MCF 10A (cell line): ENCODE measurements at places on chromosomes 2 and 18. TPM values are rescaled to one million over a fixed set of nuclear protein-coding genes. Genes with fewer than 3 reads are reported as not detected.

Gene STK25
- 102 and 117 TPM in 2 replicates for total RNA-seq

Gene CAVIN2
- total RNA-seq: 14.7 and 16.4 TPM in 2 replicates

DNA sequence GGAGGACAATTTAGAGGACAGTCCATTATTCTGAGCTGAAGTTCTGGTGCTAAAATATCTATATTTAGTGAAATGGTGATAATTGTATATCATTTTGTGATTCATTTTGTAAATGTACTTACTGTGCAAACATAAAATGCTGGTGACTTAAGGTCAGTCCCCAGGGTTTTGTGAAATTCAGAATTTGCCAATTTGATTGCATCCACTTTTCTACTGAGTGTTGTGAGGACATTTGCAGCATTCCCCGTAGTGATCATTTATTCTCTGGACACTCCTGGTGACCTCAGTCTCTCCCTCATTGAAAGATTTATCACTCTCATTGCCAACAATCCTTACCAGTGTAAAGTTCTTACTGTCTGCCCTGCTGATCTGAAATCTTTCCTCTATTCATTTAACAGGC is 98.2 kb downstream of the SOCS6 start:
- H3K4me3 ChIP-seq: no peak overlapping the region
- no peak overlapping the region for H3K27ac ChIP-seq
- H3K4me1 ChIP-seq: peaks cover 21% of the 10 kb centered on the region

- no peak overlapping the region for H3K4me3 ChIP-seq
- no peak overlapping the region for H3K27ac ChIP-seq
Measured at GRCh38 chr2:61493523-61493942, 22.6 kb upstream of the USP34 start.

GRCh38 chr2:150520887-150521664 is 33.6 kb upstream of the RND3 start:
- DNase-seq: peak; percentile 32
- H3K4me1 ChIP-seq: peaks cover 20% of the 10 kb centered on the region
- H3K27me3 ChIP-seq: no peaks in the 10 kb centered on the region
- H3K36me3 ChIP-seq: no peaks in the 10 kb centered on the region

DNA sequence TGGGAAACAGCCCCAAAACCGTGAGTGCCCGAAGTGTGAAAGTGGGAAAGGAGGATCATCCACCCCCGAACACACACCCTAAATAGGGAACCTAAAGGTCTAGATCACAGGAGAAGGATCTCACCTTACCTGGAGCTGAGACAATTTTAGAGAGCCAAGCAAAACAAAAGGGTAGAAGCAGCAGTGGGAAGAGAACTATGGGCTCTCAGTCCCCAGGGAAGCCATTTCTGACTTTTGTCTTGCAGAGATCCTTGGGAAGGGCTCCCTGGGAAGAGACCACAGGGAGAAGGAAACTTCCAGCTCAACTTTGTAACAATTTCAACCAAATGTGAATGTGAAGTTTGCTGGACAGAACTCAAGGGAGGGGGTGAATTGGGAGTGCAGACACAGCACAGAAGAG is 110.6 kb downstream of the WDPCP start:
- no peak overlapping the region for H3K27ac ChIP-seq
- H3K27me3 ChIP-seq: no peaks in the 10 kb centered on the region
- no peaks in the 10 kb centered on the region for H3K36me3 ChIP-seq
- H3K4me1 ChIP-seq: no peaks in the 10 kb centered on the region
- H3K4me3 ChIP-seq: no peak overlapping the region

Gene SNX17
- 101 and 125 TPM in 2 replicates for total RNA-seq

DNA sequence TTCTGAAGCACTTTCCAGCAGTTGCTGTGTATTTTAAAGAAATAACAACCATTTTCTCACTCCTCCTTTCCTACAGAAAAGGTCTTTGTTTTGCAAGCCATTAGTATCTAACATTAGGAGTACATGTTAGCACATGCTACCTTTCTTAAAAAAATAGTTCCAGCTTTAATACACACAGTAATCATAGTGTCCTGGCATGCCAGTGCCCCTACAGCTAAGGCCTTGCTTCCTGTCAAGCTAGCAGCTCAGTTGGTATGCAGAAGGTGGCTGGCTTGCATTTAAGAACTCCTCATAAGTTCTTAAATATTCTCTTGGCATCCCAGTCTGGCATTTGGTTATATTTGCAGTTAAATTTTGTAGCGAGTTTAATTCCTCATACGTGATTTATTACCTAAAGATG is 141.3 kb upstream of the IL1R2 start:
- peaks cover 65% of the 10 kb centered on the region for H3K36me3 ChIP-seq
- no peak overlapping the region for H3K27ac ChIP-seq
- DNase-seq: no peak
- H3K4me3 ChIP-seq: no peak overlapping the region

Gene UGT1A6
- total RNA-seq: 0.79 TPM in 1 of 2 replicates, not detected in the other

DNA sequence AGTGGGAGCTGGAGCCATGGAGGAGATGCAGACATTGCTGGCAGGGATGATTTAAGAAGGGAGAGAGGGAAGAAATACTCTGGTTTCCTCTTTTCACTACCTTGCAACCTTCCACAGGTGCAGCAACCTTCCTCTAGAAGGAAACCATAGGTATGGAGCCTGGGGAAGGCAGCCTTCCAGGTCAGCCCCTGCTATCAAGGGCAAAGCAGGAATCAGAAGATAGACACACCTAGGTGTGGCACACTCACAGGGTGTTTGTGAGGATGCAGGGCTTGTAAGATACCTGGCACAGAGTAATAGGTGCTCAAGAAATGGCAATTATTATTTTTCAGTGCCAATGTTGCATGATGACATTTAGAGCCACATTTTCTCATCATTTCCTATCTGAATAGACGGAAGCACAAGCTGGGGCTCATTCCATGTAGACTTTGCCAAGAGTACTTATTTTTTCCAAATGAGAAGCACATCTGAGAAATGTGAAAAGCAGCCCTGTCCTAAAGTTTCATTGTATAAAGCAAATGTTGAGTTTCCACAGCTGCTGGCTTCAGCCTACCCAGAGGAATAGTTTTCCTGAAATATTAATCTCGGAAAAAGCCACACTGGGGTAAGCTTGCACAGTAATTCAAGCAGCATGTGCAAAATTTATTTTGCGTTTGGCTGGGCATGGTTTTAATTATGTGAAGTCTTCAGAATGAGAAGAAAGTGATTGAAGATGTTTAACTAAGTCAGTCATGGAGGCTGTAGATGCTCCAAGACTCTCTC is 20.6 kb downstream of the EVA1A start:
- H3K27ac ChIP-seq: no peak overlapping the region
- no peak overlapping the region for H3K4me3 ChIP-seq
- DNase-seq: no peak

Gene FSIP2
- total RNA-seq: 0.12 and 0.20 TPM in 2 replicates

DNA sequence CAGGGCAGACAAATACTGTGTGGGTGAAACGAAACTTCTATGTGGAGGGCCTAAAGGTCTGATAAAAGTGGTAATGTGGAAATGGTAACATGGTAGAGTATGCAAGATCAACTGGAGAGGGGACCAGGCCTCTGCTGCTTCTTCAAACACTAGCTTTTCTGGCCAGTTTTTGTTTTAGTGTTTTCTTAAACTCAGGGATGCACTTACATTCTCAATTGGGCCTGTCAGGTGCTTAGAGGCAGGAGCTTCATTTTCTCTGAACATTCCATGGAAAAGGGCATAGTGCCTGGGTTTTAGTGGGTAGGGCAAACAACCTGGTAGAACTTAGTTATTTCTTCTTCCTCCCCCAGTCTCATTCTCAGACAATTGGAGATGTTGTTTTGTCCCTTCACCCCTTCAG is 10.5 kb upstream of the ST3GAL5 start:
- peaks cover under 1% of the 10 kb centered on the region for H3K4me1 ChIP-seq
- peak overlapping the region; percentile 9 for H3K27ac ChIP-seq
- no peaks in the 10 kb centered on the region for H3K27me3 ChIP-seq
- H3K4me3 ChIP-seq: no peak overlapping the region
- no peak for DNase-seq
- no peaks in the 10 kb centered on the region for H3K36me3 ChIP-seq

- peaks cover 16% of the 10 kb centered on the region for H3K4me1 ChIP-seq
- DNase-seq: no peak
- peak overlapping the region; percentile 87 for H3K4me3 ChIP-seq
- H3K36me3 ChIP-seq: peaks cover 6% of the 10 kb centered on the region
Measured at GRCh38 chr2:165792104-165792454, 2.0 kb downstream of the GALNT3 start.

GRCh38 chr2:217356781-217357180 is 496.9 kb upstream of the TNP1 start:
- no peaks in the 10 kb centered on the region for H3K27me3 ChIP-seq
- peaks cover 17% of the 10 kb centered on the region for H3K4me1 ChIP-seq
- H3K36me3 ChIP-seq: no peaks in the 10 kb centered on the region

- no peak overlapping the region for H3K4me3 ChIP-seq
- no peaks in the 10 kb centered on the region for H3K27me3 ChIP-seq
- no peaks in the 10 kb centered on the region for H3K36me3 ChIP-seq
- H3K4me1 ChIP-seq: peaks cover 8% of the 10 kb centered on the region
- no peak for DNase-seq
Measured at GRCh38 chr2:181103659-181104058, 123.3 kb downstream of the UBE2E3 start.

- no peak overlapping the region for H3K4me3 ChIP-seq
- H3K27ac ChIP-seq: no peak overlapping the region
- no peaks in the 10 kb centered on the region for H3K36me3 ChIP-seq
- no peak for DNase-seq
Measured at GRCh38 chr2:165660361-165660760, 133.7 kb downstream of the GALNT3 start.

Gene APLF
- total RNA-seq: 4.0 TPM in 2 replicates

Gene ARHGAP28
- 1.9 and 3.0 TPM in 2 replicates for total RNA-seq

GRCh38 chr2:234257859-234258561 is 207.5 kb downstream of the SPP2 start:
- no peak overlapping the region for H3K4me3 ChIP-seq
- DNase-seq: peak; percentile 97
- peak overlapping the region; percentile 50 for H3K27ac ChIP-seq
- H3K4me1 ChIP-seq: peaks cover 29% of the 10 kb centered on the region
- no peaks in the 10 kb centered on the region for H3K27me3 ChIP-seq
- H3K36me3 ChIP-seq: no peaks in the 10 kb centered on the region

GRCh38 chr2:196274387-196274809 is 103.0 kb upstream of the STK17B start:
- H3K27ac ChIP-seq: no peak overlapping the region
- H3K4me3 ChIP-seq: no peak overlapping the region
- no peaks in the 10 kb centered on the region for H3K36me3 ChIP-seq
- peak; percentile 54 for DNase-seq

- peaks cover 47% of the 10 kb centered on the region for H3K4me1 ChIP-seq
- H3K4me3 ChIP-seq: peak overlapping the region; percentile 64
- peak overlapping the region; percentile 0 for H3K27ac ChIP-seq
- peak; percentile 44 for DNase-seq
Measured at GRCh38 chr2:42132191-42132965, 36.8 kb upstream of the EML4 start.

Gene IL36B
- not detected in 2 replicates for total RNA-seq
